ENCODE measurements at places on chromosomes 5 and 9.
A peak's percentile ranks its signal among the peaks of the same experiment; 100 is the strongest.

- DNase-seq: no peak
These were observed 73.4 kb upstream of the SLC44A1 start for GRCh38 chr9:105171076-105171475.

DNA sequence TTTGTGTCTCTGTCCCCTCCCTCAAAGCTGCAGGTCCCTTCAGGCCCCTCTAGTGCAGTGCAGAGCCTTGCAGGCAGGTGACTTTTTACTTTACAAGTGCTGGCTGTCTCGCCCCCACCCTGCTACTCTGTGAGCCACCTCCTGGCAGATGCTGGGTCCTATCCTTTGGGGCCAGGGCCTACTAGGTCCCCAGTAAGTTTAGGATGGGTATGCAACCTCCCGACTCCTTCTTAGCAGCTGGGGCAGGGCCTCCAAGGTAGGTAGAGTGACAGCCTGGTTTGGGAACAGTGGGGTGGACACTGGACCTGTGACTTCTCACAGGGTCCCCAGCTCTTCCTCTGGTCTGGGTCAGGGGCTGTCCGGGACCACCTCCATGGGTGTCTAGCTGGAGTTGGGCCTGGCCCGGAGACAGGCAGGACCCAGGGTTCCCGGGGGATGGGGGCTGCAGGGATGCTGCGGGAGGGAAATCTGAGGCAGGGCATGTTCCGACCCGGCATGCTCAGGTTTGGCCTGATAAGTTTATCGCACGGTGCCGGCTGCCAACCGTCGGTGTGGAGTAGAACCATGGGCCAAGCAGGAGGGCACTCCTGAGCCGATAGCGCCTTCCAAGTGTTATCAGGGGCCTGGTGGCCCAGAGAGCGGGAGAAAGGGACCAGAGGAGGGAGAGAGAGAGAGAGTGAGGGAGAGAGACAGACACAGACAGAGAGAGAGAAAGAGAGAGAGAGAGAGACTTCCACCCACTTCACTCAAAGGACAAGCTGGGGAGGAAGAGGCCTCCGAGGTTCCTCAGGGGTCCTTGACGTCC is 20.5 kb downstream of the GFI1B start:
- DNase-seq: no peak

- DNase-seq: no peak
These were observed 100.9 kb downstream of the STRBP start for GRCh38 chr9:123167474-123167873.

DNA sequence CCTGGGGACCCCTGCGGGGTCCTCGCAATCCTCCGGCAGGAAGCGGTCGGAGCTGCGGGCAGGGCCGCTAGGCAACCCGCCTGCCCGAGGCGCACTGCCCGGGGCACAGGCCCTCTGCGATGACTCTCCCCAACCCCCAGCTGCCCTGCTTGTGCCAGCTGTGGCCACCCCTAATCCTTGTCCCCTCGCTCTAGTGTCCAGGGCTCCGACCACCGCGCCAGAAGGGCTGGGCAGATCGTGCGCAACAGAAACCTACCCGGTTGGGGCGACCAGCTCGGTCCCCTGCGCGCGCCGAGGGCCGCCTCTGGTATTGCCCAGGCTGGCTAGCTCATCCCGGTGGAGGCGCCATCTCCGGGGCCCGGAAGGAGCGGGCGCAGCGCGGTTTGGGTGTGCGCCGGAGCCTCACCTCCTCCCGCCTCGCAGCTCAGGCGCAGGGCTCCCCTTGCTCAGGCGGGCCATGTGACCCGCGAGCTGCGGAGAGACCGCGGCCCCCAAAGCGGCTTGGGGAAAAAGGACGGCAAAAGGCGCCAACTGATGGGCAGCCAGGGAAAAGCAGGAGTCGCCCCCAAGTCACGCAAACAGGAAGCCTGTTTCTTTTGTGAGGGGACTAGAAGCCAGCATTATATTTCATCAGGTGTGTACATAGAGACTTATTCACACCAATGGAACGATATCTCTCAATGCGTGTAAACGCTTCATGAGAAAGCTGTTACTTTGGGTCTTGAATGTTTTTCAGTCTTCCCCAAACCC is 46.8 kb upstream of the RNF20 start:
- peak; percentile 7 for DNase-seq

GRCh38 chr5:127934791-127935256 is 148.7 kb upstream of the SLC12A2 start:
- no peak for DNase-seq

- no peak for DNase-seq
These were observed at the start of gene IL17B for GRCh38 chr5:149379177-149379761. IL17B (minus strand) TSS chr5:149379292; CDS start chr5:149379225, 67 bp downstream.

DNA sequence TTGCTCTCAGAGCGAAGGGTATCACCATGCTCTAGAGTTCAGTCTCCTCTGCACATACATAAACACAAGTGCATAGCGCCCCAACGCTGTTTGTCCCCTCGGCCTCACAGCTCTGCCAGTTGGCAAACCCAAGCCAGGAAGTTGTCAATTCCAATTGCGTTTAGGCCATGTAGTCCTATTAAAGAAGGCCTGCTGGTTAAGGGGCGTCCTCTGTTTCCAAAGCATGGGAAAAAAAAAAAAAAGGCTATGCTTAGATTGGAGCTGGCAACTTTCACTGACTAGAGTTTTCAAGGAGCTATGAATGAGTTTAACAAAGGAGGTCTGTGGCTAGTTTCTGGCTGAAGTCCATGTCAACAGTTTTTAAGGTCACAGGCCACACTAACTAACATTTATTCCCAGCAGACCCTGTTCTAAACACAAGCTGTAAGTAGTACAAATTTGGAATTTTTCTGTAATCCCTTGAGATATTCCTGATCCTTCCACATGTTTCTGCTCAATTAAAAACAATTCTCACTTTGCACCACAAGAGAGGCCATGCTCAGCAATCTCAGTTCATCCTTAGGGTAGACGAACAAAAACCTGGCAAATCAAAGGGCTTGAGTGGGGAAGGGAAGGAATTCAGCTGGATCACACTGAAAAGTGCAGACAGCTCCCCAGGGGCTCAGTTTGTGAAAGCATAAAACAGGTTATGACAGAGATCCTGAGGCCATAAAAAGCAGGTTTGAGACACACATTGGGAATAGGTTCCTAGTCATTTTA is 187.7 kb downstream of the DENND1A start:
- no peak for DNase-seq

DNA sequence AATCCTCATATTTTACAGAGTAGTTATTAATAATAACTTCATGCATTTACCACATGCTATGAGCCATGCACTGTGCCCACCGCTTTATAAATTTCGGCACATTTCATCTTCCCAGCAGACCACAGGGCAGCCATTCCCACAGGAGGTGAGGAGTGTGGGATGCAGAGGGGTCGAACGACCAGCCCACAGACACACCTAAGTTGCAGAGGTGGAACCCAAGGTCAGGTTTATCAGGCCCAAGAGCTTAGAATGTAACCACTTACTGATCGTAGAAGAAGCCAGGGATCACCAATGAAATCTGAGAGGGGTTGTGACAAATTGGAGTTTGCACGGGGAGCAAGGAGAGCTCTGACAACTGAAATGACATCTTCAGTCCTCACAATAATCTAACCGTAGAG is 303.0 kb upstream of the MSX2 start:
- no peak for DNase-seq

DNA sequence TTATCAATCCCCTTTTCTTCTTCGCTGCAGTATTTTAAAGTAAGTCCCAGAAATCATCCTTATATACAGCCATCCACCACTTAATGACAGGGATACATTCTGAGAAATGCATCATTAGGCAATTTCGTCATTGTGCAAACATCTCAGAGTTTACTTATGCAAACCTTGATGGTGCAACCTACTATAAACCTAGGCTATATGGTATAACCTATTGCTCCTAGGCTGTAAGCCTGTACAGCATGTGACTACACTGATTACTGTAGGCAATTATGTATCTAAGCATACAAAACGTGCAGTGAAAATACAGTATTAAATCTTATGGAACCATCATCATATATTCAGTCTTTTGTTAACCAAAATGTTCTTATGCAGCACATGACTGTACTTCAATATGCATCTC is 36.8 kb downstream of the SAXO1 start:
- no peak for DNase-seq

GRCh38 chr5:153456993-153457392 is 33.5 kb upstream of the GRIA1 start:
- no peak for DNase-seq

DNA sequence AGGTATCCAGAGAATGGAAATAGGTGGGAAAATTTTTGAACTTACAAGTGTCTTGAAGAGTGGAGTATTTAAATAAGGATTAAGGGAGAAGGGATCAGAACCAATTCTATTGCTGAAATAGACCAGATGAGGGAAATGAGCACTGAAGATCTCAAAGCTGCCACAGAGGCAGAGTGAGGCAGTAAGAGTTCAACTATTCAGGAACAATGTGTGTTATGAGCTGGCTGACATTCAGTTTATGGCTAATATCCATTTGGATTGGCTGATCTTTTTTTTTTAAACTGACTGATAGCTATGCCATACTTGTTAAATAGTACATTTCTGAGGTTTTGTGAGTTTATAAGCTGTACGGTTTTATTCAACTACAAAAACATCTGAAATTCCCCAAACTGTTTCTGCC is 95.3 kb upstream of the GNA14 start:
- no peak for DNase-seq

- DNase-seq: no peak
These were observed 26.8 kb downstream of the FAM81B start for GRCh38 chr5:95417971-95418370.

DNA sequence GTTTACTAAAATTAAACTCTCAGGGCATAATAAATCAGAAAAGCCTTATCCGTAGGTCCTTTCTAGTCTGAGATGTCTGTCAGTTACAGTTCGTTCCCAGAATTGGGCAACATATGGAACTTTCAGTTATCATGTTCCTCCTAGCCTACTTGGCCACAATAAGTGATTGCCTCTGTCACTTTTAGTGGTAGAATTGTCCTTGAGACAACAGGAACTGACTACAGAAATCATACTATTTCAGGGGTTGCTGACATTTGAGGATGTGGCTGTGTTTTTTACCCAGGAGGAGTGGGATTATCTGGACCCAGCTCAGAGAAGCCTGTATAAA is 956 bp downstream of the ZNF189 start:
- no peak for DNase-seq

DNA sequence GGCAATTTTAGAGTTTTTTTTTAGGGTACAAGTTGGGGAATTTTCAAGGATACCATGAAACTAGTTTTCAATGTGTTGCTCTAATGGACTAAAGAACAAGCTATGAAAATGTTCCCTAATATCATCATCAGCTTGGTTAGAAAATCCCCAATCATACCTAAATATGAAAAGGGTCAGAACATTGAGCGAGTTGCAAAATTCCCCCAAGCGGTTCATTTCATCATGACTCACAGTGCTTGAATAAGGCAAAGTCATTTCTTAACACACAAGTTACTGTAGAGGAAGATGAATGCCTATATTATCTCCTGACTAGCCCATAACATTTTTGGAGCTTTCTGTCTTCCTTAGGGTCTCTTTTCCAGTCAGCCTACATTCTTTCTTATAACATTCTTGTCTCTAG is 62.7 kb downstream of the ST8SIA4 start:
- DNase-seq: no peak

DNA sequence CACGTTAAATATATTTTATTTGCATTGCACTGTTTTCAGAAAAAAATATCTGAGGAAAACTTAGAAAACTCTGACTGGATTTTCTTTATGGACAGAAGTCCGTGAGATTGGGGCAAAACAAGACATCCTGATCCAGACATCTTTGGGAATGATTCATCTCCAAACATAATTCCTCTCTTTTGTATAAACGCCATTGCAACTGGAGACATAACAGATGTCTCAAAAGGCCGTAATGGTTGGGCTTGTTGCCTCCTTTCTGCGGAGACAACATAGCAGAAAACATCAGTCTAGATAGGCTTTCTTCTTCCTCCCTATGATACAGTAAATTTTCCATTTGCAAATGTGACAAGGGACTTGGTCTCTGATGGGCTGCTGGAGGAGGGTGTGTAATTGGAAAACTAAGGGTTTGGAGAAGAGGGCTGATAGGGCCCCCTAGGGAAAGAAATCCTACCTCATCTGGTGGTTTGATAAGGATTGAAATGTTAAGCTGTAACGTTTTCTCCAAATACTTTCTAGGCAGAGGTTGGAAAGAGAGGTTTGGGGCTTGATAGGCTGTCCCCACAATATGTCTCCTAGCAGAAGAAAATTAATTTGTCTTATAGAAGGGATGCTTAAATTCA is 631.5 kb upstream of the ST8SIA4 start:
- no peak for DNase-seq

GRCh38 chr5:6568889-6569288 is 64.0 kb downstream of the NSUN2 start:
- DNase-seq: no peak

- DNase-seq: no peak
These were observed 221.6 kb upstream of the SLC30A5 start for GRCh38 chr5:68872088-68872839.

DNA sequence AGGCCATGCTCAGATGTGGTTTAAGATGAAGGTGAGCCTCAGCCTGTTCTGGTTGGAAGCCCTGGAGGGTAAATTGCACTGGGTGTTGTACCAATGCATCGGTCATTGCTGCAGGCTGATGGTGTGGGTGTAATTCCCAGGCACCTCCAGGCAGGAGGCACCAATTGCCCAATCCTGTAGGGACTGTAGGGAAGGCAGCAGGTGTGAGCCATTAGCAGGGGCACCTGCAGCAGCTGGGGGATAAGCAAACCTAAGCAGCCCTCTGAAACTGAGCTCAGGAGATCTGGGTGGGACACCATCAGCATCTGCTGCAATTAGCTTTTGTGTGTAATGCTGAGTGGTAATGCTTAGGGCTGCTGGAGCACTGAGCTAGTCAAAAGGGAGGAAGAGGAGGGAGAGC is 190.1 kb upstream of the TBC1D2 start:
- no peak for DNase-seq

DNA sequence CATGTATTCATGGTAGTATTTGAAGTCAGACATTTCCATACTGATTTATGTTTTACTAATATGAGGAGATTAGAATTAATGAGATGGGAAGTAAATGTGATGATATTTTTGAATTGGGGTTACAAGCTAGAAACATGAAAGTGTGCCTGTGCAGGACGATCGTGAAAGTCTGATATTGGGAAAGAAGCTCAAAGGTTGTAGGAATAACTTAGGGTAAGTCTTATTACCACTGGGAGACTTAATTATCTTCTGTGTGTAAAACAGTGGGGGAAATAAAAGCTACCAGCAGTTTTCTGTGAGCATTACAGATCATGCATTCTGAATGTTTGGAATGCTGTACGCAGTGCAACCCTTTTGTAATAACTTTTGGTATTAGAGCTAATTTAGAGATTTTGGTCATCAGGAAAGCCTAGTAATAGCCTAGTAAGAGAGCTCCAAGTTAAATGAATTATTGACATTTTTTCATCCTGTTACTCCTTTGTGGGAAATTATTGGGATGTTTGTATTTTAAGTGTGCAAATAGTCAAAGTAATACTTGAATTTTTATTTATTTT is 153.9 kb downstream of the PCSK5 start:
- DNase-seq: no peak

- no peak for DNase-seq
These were observed 57.0 kb downstream of the ADAMTS2 start for GRCh38 chr5:179288101-179288808.

- DNase-seq: no peak
These were observed 14.9 kb downstream of the SEMA6A start for GRCh38 chr5:116559673-116560164.
